ENCODE measurements at places on chromosomes 16 and 17. TPM values are rescaled to one million over a fixed set of nuclear protein-coding genes. Genes with fewer than 3 reads are reported as not detected.

STX1B gene
- 1.0 TPM for polyA plus RNA-seq

- DNase-seq: no peak
Measured at GRCh38 chr16:1312467-1312816, 3.0 kb downstream of the UBE2I start.

GRCh38 chr16:27169511-27170071, 33.7 kb upstream of the KDM8 start:
- DNase-seq: no peak

DNA sequence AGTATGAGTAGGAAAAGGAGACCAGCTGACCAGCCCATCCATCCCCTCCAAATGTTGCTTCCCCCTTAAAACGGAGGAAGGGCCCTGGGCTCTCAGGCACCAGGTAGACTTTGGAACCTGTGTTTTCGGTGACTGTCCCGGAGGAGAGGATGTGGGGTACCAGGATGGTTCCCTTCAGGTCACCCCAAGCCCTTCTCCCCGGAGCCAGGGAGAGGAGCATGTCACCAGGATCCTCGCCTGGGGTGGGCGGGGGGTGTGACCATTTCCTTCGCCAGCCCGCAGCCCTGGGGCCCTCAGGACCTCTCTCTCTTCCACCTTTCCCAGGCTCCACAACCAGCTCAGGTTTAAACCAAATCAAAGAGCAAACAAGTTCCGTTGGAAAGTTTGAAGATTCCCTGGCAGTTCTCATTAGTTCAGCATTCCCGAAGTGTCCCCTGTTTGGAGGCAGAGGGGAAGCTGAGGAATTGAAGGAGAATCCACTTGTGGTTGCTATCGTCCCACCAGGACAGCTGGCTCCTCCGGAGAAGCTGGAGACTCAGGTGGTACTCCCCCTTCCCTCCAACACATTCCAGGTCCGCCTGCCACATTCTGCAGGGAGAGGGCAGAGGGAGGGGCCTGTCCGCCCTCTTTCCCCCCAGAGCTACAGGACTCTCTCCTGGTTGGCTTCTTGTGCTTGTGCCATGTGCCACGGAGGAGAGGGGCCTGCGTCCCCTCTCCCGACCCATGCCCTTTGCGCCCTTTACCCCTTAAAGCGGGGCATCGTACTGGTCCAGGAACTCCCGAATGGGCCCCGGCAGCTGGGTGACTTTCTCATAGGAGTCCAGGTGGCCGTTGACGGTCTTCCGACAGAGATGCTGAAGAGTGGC, 2.0 kb downstream of the SOCS3 start:
- DNase-seq: no peak

RNF222 gene
- not detected for polyA plus RNA-seq

- no peak for DNase-seq
Measured at GRCh38 chr17:21190078-21190477, 23.9 kb downstream of the TMEM11 start.

CD300E gene
- 0.21 TPM for polyA plus RNA-seq

ZNF778 gene
- 6.2 TPM for polyA plus RNA-seq

- no peak for DNase-seq
Measured at GRCh38 chr16:54171626-54172537, 114.7 kb downstream of the IRX3 start.

DNA sequence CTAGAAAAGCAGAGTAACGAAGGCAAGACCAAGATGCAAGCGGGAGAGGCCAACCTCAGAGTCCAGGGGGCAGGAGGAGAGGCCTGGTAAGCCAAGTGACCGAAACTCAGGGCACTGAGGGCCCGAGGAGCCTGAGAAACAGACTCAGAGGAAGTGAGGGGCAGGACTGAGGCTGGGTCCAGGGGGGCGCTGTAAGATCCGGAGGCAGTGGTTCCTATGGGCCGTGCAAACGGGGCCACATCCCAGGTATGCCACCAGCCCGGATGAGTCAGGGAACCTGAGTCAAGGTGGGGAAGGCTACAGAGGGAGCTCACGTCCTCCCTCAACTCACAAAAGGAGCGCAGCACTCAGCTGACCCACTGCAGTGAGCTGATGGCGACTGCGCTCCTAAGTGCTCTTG, 8.3 kb downstream of the ZDHHC7 start:
- no peak for DNase-seq

- no peak for DNase-seq
Measured at GRCh38 chr17:67246653-67247415, 1.8 kb upstream of the HELZ start.

DNA sequence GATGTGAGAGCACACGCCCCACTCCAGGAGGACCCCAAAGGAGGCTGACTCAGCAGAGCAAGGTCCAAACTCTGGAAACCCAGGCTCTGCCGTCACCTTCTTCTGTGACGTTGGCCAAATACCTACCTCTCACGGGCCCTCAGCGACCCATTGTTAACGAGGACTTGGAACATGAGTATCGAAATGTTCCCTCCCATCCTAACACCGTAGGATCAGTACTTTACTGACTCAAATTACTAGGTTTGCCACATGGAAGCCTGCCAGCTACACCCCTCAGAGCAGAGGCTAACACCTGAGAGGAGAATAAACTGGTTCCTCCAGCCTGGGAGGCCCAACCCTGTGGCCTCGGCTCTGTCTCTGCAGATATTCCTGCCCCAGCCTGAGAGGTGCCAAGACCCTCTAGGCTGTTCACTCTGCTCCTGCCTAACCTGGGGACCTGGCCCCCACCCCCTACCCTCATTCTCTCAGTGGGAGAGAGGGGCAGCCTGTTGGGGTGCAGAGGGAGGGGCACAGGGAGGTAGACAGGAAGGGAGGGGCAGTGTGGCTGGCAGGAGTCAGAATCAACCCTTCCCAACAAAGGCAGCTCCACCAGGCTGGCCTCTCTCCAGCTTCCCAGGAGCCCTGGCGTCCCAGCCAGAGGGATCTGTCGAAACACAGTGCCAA, 4.4 kb downstream of the PITPNM3 start:
- no peak for DNase-seq

- DNase-seq: no peak
Measured at GRCh38 chr17:1563786-1564613, 1.4 kb upstream of the PITPNA start.

GRCh38 chr16:50737420-50737959, 4.4 kb upstream of the CYLD start:
- no peak for DNase-seq

DNA sequence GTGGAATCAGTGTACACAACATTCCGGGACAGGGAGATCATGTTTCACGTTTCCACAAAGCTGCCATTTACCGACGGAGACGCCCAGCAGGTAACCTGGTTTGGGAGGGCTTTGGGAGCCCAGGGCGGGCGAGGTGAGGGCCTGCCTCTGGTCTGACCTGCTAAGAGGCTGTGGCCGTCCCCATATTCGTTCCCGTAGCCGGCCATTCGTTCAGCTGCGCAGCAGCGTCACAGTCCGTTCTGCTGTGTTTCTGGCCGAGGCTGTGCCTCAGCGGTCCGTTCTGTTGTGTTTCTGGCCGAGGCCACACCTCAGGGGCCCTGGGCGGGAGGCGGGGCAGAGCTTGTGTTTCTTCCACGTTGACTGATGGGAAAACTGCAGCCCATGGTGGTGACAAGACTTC, 68.0 kb downstream of the OR1D5 start:
- DNase-seq: no peak

NPIPB9 gene
- 1.5 TPM for polyA plus RNA-seq

- no peak for DNase-seq
Measured at GRCh38 chr16:49854796-49855203, 1.1 kb downstream of the ZNF423 start.

DNA sequence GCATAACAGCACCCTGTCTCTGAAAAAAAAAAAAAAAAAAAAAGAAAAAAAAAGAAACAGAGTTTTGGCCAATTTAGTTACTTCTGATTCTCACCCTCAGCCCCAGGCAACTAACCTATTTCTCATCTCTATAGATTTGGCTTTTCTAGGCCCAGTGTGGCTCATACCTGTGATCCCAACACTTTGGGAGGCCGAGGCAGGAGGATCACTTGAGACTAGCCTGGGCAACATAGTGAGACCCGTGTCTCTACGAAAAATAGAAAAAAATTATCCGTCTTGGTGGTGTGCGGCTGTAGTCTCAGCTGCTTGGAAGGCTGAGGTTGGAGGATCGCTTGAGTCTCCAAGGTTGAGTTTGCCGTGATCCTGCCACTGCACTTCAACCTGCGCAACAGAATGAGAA, 8.7 kb downstream of the RPS6KB1 start:
- DNase-seq: no peak

SMARCE1 gene
- 275 TPM for polyA plus RNA-seq

DNA sequence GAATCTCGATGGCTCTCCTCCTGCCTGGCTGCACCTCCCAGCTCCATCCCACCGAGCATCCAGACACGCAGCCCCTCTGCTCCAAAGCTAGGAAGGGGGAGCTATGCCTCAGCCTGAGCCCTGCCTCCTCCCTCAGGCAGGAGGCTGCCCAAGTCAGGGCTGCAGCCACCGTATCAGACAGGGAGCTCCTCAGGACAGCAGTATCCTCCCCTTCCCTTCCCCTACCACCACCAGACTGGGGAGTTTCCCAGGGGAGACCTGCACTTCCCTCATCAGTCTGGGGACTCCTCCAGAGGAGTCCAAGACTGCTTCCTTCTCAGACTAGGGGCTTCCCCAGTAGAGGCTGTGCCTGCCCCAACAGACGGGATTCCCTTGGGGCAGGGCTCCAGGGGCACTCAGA, 17.5 kb downstream of the TMEM132E start:
- no peak for DNase-seq

DNA sequence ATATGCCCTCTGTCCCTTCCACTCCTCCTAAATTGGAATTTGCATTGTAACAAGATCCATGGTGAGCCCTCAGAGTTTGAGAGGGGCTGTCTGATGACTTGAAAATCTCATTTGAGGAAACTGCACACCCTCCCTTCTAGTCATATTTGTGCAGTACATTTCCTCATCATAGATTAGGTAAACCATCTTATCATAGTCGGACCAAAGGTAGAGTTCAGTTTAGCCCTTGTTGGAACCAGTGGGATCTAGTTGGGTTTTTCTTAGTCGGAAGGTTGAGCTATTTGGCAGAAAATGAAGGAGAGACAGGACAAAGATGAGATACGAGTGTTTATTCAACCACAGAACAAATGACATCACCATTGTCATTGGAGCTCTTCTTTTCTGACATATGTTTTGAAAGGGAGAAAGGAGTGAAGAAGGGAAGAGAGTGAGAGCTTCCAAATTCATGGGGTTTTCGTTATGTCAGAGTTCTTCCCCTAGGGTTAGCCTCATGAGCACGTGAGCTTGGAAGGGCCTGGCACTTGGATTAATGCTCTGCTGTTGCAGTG, 15.8 kb upstream of the KRT20 start:
- no peak for DNase-seq

- no peak for DNase-seq
Measured at GRCh38 chr16:47110939-47111338, 32.8 kb downstream of the NETO2 start.

GRCh38 chr16:29701214-29701555, 22.2 kb downstream of the QPRT start:
- DNase-seq: no peak

Data from right renal pelvis (tissue), 4 donors.